ENCODE measurements at places on chromosomes 1 and 21.

- DNase-seq, result no peak
These were observed 87.5 kb upstream of the RUNX3 start for GRCh38 chr1:25017436-25018109.

- no peak for DNase-seq
These were observed 30.3 kb downstream of the MAP3K21 start for GRCh38 chr1:233357595-233358397.

DNA sequence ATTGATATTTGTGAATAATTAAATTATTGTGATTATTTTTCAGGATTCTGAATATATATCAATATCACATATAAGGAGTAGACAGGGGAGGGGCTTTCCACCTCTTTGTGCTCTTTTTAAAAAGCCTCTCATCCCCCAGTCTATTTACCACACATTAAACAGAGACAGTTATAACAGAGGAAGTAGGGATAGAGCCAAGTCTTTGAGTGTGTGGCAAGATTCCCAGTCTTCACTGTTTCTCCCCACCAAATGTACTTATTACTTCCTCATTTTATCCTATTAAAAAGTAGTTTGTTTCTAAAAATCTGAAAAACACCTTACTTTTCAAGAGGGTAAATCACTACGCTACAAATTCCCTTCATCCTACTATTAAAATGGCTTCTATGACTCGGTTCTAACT lies 46.7 kb downstream of the EPS15 start:
- DNase-seq, result no peak

DNA sequence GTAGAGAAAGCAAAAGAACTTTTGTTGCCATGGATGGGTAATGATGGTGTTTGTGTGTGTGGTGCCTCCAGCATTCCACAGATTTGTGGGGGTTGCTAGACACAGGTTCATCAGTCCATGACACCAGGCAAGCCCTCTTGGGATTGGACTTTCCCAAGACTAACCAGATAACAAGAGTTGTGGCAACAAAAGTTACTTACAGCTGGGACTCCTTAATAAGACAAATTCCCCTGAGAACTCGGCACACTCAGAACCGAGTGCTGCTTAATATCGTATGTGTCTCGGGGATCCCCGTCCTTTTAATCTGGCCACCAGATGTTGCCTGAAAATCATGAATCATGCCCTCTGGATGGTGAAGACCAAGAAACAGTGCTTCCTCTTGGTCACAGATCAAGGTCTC lies 193.3 kb downstream of the AJAP1 start:
- no peak for DNase-seq

GRCh38 chr1:87370544-87370943 lies 41.9 kb downstream of the LMO4 start:
- no peak for DNase-seq

DNA sequence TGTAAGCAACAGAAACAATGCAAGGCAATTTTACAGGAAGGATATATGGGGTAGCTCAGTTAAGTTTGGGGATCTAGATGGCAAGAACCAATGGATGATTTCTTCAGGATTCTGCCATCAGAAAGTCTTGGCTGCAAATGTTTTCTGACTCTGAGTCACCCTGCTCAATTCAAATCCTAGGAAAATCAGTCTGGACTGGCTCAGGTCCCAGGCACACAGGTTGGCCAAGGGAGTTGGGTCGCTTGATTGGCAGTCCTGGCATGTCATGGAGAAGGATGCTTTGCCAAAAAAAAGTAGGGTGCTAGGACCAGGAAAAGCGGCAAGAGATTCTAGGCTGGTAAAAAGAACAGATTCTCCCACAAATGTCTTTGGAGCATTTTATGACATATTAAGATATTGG lies 28.9 kb upstream of the S1PR1 start:
- no peak for DNase-seq

GRCh38 chr1:241848686-241849344 lies 811 bp downstream of the EXO1 start:
- no peak for DNase-seq

GRCh38 chr1:203308923-203309331 lies 3.6 kb downstream of the BTG2 start:
- no peak for DNase-seq

GRCh38 chr1:37432716-37433115 lies 41.7 kb upstream of the ZC3H12A start:
- DNase-seq, result no peak

DNA sequence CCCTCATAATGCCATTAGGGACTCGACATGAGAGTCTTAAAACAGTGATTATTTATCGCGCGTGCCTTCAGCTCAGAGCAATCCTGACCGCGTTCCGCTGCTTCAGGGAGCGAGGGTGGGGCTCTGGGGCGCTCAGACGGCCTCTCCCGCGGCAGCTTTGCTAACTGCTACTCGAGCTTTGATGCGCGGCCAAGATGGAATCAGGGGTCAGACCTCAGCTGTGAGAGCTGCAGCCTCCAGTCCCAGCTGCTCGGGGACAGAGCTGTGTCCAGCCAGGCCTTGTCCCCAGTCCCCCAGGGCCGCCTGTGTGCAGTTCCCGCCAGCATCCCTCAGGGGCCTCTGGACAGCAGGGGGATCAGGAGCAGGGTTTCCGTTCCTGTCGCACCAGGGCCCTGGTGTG lies 104.6 kb upstream of the TTC34 start:
- DNase-seq, result no peak
